ENCODE measurements at places on chromosomes 13 and 19.

DNA sequence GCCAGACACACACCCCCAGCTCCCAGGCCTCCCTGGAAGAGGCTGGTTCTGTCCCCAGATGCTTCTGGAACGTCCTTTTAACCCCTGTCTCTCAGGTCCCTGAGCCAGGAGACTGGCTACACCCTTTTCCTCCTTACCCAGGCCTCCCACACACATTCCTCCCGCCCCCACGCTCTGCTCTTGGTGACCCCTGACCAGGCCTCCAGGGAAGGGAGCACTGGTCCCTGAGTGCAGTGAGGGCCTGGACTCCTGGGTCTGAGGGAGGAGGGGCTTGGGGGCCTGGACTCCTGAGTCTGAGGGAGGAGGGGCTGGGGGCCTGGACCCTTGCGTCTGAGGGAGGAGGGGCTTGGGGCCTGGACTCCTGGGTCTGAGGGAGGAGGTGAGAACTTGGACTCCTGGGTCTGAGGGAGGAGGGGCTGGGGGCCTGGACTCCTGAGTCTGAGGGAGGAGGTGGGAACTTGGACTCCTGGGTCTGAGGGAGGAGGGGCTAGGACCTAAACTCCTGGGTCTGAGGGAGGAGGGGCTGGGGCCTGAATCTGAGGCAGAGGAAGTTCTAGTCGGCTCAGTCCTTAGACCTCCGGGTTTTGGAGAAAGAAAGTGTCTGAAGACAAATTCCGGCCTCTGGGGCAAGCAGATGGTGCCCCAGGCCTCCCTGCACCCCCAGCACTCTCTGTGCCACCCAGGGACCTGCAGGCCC is 527 bp downstream of the KLK6 start:
- DNase-seq: no peak

DNA sequence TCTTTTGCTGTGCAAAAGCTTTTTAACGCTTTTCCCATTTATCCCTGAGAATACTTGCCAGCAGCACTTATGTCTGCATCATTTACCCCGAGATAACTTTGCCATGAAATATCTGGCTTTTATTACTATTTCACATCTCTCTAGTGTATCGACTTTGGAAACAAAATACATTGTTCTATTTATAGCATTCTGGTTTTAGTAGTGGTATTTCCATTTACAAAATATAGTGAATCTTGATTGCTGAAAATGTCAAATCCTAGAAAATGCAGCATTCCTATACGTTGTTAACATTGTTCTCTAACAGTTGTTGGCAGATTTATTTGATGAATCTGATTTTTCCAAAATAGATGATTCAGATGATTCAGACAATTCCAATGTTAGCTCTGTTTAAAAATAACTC is 189.3 kb upstream of the SPRY2 start:
- no peak for DNase-seq

DNA sequence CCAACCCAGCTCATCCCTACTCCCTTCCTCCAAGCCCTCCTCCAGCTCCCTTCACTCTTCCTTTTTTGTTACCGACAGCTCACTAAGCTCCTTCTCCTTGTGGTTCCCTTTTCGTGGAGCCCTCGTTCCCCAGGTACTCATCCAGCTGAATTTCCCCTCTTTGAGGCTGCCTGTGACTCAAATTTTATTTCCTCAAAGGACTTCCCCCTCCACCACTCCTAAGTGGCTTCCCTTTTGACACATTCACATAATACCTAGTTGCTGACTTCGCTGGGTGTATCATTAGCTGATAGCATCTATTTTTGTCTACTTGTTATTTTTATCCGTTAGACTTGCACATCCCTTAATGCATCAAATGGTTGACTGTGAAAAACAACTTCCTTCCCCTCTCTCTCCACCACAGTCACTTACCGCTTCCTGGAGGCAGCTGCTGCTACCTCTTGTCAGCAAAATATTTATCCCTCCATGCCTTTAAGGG is 14.5 kb downstream of the FFAR2 start:
- DNase-seq: peak; percentile 78

- DNase-seq: no peak
These were observed 7.4 kb downstream of the RUBCNL start for GRCh38 chr13:46379611-46380010.

GRCh38 chr13:94270556-94270955 is 208.9 kb downstream of the DCT start:
- no peak for DNase-seq

GRCh38 chr13:31909864-31910551 is 121.6 kb upstream of the FRY start:
- peak; percentile 8 for DNase-seq

DNA sequence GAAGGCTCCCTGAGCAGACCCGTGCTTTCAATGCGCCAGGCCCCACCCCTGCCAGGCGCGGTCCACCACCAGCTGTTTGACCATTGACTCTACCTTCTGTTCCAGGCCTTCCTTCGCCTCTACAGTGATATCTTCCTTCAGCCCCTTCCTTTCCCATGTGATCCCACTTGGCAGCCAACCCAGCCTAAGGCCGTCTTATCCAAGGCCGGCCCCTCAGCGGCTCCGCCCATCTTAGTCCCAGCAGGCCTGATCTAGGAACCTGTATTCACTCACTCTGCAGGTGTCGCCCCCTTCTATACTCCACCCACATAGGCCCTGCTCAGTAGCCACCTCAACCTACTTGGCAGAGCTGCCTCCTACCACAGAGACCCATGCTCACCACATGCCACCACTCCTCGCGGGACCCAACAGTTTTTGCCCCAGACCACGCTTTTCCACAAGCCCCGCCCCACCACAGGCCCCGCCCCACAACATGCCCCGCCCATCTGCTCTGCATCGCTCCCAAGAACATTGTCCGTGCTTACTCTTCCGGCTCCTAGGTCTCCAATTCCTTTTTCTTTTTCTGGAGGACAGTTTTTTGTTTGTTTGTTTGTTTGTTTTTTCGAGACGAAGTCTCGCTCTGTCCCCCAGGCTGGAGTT is 2.9 kb downstream of the RASIP1 start:
- no peak for DNase-seq

GRCh38 chr19:51071095-51071405 is 6.2 kb upstream of the KLK13 start:
- DNase-seq: no peak

DNA sequence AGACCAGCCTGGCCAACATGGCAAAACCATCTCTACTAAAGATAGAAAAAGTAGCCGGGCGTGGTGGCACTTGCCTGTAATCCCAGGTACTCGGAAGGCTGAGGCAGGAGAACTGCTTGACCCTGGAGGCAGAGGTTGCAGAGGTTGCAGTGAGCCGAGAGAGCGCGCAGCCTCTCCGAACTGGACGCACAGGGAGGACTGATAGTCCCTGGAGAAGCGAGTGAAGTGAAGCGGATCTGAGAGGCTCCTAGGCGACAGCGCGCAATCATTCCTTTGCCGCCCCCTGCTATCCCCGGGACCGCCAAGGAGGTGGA is 233 bp downstream of the ZNF561 start:
- no peak for DNase-seq

DNA sequence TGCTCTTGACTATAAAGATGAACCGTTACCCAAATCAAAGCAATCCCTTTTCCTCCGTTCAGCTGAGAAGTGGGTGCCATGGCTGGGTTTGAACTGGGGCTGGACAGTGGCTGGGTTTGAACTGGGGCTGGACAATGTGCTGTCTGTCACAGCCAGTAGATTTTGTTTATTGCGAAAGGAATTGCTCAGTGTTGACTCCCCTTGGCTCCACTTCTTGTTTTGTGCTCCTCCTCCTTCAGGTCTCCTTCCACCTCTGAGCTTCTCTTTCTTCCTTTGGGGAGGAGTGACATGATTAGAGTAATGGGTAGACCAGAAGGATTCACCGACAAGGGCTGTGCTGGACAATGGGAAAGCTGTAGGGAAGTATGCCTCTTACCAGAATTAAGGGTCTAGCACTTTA is 19.4 kb upstream of the MBNL2 start:
- DNase-seq: no peak

DNA sequence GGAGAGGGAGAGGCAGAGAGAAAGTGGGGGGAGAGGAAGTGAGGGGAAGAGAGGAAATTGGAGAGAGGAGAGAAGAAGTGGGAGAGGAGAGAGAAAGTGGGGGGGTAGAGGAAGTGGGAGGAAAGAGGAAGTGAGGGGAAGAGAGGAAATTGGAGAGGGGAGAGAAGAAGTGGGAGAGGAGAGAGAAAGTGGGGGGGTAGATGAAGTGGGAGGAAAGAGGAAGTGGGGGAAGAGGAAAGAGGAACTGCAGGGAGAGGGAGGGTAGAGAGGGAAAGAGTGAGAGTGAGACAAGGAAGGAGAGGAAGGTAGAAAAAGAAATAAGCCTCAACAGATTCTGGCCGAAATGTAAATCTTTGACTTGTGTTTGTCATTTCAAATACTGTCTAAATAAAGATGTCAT is 146.6 kb downstream of the KLF12 start:
- no peak for DNase-seq
